ENCODE measurements at places on chromosomes 3 and 15.
A peak's percentile ranks its signal among the peaks of the same experiment; 100 is the strongest.

DNA sequence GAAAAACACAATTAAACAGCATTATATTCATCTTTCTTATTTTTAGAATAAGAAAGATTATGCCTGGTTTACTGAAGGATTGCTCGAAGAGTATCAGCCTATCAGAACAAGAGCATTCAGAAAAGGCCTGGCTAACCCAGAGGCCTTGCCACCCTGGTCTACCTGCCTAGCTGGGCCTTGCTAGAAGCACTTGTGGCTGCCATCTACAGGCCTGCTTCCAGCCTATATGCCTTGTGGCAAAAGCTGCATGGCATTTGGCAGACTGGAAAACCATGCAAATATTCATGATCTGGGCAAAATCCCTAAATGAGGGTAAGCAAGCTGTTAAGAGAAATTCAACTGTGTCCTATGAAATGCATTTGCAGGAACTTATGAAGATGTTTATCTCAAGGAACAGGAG, 9.3 kb upstream of the ATP13A4 start:
- DNase-seq, result peak; percentile 43

- DNase-seq, result peak; percentile 75
Measured at GRCh38 chr15:73941871-73942635, 15.8 kb downstream of the LOXL1 start.

DNA sequence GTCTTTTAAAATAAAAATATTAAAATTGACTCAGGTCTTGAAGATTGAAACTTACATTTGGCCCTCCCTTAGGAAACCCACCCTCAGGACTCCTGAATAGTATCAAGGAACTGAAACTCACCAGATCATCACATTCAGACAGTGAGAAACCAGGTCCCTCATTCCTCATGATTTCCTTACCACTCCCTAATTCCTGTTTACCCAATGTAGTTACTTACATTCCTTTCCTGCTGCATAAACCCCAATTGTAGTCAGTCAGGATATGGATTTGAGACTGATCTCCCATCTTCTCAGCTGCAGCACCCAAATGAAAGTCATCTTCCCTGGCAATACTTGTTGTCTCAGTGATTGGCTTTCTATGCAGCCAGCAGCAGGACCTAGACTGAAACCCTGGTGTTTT, 8.6 kb downstream of the ATP13A4 start:
- no peak for DNase-seq

DNA sequence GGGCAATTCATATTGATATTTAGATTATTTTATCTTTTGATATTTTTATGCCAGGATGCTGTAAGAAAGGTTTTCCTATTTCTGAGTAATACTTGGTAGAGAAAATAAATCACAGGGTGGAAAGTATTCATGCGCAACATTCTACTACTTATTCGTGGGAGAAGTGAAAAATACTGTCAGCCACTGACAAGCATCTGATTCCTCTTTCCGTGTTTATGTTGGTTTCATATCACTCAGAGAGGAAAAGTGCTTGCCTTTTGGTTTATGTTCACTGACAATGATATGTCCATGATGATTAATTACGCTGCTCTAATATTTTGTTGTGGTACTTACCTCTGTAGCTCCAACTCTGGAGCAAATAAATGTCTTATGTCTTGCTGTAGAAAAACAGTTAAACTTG, 429.4 kb downstream of the EDEM1 start:
- no peak for DNase-seq

DNA sequence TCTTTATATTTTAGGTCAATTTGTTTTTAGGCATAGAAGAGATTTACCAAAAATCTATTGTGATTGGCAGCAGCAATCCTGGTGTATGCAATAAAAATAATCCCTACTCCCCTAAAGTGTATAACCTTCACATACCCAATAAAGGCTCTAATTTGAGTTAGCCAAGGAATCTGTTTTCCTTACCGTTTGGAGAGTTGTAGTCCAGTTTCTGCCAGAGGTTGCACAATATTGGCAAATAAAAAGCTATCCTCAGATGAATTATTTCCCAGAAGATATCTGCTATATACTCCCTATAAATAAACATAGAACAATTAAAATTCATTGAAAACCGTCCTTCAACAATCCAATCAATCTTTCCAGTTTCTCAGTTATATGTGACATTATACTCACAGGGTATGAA, 31.1 kb downstream of the ACKR4 start:
- no peak for DNase-seq

DNA sequence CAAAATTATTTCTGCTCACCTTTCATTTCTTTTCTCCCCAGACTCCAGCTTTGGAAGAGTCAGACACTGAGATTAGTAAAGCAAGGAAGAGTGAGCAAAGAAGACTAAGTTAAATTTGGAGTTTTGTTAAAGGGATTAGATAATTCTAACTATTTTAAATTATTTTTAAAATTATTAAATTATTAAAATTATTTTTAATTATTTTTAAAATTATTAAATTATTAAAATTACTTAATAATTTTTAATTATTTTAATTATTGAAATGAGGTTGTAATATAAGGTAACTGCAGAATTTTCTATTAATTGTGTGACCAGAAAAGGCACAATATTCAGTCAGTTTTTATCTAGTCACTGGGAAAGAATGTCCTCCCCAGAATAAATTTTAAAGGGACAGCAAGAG, 185.0 kb upstream of the EOMES start:
- DNase-seq, result no peak

DNA sequence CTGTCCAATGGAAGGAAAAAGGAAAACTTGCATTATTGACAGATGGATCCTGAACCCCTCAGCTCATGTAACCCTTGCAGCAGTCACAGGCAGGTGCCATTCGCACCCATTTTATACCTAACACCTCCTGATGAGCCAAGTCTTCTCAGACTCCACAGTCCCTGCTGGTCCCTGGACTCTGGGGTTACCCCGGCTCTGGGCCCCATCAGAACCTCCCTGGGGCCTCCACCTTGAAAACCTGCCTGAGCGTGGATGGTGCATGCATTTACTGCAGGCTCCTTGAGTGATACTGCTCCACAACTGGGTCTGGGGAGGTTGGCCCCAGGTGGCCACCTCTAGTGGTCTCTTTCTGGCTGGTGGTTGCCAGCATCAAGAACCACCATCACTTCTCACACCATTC, 15.9 kb upstream of the DOCK3 start:
- no peak for DNase-seq

DNA sequence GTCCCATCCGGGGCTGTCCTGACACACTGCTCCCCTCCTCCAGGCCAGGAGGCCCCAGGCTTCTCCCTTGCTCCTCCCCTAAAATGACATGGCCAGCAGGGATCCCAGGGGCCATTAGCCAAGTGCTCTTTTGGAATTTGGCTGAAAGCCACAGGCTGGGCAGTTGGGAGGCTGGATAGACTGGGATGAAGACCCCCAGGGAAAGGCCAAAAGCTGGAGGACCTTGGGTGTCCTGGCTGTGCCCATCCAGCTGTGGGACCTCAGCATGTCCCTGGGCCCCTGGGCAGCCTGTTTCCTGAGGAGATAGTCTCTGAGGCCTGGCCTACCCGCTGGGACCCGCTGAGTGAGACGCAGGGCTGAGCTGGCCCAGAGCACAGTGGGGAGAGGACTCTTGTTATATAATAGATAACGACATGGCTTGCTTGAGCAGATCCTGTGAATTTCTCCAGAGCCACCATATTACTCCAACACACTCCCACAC, 5.7 kb upstream of the PDE8A start:
- no peak for DNase-seq

- DNase-seq, result no peak
Measured at GRCh38 chr3:62209101-62209500, 164.2 kb downstream of the FEZF2 start.

DNA sequence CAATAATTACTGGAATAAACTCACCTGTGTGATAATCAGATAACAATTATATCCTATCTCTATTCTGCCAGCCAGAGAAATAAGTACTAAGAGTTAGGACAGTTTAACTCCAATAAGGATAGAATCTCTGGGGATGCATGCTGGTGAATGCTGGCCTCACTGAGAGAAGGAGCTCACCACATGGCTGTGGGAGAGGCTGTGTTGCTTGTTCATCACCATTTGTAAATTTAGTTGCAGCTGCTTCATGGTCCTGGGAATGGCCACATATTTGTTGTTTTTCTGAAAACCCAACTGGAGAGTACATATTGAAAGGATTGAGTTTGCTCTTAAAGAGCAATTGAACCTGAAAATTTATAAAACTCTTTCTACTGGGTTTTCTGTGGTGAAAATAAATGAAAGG, 207.3 kb downstream of the NECTIN3 start:
- no peak for DNase-seq

DNA sequence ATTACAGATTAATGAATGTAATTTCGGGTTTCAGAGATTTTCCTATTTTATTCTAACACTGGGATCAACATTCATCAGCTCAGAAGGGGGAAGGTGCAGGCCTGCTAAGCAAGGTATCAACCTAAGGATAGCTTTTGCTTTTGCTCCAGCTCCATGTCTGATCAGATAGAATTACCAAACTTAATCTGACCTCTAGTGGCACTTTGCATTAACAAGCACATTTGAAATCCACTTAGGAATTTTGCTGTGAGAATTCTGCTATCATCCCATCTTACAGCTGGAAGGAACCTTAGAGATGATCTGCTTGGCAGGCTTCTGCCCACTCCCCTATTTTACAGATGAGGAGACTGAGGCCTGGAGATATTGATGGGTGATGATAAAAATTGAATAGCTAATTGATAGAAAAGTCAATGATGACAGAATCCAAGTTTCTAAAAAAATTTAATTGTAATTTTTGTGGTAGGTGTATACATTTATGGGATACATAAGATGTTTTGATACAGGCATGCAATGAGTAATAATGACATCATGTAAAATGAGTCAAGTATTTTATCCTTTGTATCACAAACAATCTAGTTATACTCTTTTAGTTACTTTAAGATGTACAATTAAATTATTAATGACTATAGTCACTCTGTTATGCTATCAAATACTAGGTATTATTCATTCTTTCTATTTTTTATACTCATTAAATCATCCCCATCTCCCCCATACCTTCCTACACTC, 209.2 kb upstream of the ZPLD1 start:
- peak; percentile 52 for DNase-seq

- no peak for DNase-seq
Measured at GRCh38 chr15:37058316-37058985, 41.9 kb downstream of the MEIS2 start.

DNA sequence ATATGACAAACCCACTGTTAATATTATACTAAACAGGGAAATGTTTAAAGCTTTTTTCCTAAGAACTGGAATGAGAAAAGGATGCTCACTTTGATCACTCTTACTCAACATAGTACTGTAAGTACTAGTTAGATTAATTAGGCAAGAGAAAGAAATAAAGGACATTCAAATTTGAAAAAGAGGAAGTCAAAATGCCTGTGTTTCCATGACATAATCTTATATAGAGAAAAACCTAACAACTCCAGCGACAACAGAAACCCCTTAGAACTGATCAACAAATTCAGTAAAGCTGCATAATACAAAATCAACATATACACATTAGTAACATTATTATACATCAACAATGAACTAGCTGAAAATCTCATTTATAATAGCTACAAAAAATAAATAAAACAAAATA, 200.6 kb upstream of the ROBO1 start:
- DNase-seq, result no peak

GRCh38 chr3:60469481-60469880, 781.8 kb downstream of the FHIT start:
- no peak for DNase-seq

GRCh38 chr15:69056365-69056764, 41.9 kb downstream of the NOX5 start:
- peak; percentile 35 for DNase-seq

- no peak for DNase-seq
Measured at GRCh38 chr3:149872589-149872988, 59.6 kb downstream of the RNF13 start.

- DNase-seq, result no peak
Measured at GRCh38 chr15:62619526-62619925, 423.0 kb upstream of the TPM1 start.

DNA sequence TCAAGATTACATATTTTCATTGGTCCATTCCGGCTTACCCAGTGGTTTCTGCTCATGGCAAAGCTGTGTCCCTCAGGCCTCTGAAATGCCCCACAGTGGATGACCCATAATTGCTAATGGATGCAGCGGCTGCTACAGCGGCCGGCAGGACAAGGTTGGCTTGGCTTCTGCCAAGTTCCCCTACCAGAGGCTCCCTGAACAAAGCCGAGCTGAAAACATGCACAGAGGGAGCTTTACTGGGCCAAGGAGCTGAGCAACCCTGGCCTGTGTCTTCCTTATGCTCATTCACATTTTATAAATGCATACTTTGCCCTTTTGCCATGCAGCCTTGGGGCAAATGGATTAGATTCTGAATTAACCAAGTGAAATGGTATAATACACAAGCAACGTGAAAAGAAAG, 150.5 kb downstream of the NTRK3 start:
- DNase-seq, result no peak

DNA sequence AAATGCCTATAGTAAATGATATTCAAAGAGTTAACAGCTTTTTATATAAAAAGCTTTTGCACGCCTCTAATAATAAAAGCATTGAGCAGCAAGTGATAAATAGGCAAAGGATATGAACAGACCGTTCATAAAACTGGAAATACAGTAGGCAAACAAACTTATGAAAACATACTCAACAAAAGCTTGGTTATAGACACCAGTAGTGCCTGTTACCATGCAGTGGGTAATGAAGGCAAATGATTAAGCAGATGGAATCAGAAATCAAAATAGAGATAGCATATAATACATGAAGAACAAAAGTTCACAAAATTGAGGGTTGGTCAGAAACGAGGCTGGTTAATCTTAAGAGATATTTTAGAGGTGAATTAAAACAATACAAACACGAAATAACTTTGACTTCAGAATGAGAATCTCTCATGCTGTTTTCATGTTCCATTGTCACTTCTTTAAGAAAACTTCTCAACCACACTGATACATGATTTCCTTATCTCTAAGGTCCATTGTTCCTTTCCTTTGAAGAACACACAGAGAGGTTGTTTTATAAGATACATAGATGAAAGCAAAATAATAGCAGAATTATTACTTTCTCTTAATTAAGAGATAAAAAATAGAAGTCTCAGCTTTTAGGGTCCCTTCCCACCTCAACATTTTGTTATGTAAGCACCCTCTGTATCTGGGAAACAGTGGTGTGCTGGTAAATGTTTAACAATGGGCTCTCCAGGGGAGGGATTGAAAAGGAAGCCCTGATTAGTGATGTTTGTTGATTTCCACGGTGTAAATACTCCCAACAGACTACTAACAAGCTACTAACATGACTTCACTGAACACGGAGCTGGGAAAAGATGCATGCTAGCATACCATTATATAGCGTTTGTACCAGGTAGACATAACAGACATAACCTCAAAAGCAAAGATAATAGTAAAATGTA, 12.6 kb downstream of the RASGRP1 start:
- DNase-seq, result no peak

DNA sequence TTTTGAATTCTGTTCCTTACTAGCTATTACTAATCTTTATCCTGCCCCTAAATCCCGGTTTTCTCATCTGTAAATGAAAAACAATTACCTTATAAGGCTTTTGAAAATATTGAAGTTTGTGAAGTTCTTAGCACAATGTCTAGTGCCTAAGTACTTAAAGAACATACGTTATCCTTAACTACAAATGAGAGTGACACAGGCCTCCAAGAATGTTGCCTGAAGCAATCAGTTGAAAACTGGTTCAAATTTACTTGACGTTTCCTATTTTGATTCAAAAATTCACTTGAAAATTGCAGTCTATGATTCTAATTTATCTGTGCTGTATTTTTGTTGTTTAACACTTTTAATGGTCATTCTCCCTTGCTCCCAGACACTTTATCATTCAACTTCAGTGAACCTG, 3.2 kb downstream of the SENP7 start:
- DNase-seq, result no peak
